ENCODE measurements at places on chromosomes 1 and 21. TPM values are rescaled to one million over a fixed set of nuclear protein-coding genes. Genes with fewer than 3 reads are reported as not detected.

DNA sequence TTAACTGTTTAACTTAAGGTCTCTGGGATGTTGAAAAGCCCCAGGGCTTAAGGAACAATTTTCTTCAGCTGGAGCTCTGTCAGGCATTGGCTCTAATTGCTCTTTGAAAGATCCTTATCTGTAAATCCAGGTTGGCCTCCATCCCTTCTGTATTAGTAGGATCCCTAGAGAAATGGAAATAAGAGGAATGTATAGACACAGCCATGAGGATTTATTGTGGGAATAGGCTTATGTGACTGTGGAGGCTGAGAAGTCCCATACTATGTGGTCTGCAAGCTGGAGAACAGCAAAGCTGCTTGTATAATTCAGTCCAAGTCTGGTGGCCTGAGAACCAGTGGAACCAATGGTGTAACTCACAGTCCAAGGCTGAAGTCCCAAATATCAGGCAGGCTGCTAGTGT lies 47.6 kb upstream of the VAV3 start:
- DNase-seq: no peak

The SYF2 gene
- total RNA-seq: 36.5 TPM

GRCh38 chr21:15283789-15284188 lies 219.0 kb upstream of the NRIP1 start:
- DNase-seq: no peak

The GFI1 gene
- 0.11 TPM for total RNA-seq

The AIM2 gene
- 1.1 TPM for total RNA-seq

- no peak for DNase-seq
Observed at GRCh38 chr1:179156708-179157107, 72.8 kb downstream of the ABL2 start.

GRCh38 chr1:43329995-43330751 lies 7.4 kb upstream of the MPL start:
- peak; percentile 76 for DNase-seq

Measured in H9 (cell line).